ENCODE measurements at places on chromosomes 16 and 17.

DNA sequence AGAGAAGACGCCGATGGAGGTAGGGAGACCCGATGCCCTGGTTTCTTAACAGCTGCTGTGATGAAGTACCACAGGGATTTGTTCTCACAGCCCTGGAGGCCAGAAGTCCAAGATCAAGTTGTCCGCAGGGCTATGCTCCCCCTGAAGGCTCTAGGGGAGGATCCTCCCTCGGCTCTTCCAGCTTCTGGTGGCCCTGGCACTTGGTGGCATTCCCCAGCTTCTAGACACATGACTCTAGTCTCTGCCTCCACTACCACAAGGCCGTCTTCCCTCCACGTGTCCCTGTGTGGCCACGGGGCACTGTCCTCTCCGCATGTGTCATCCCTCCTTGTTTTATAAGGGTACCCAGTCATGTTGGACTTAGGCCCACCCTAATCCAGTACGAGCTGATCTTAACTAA, 375.2 kb downstream of the SLC39A11 start:
- DNase-seq, result no peak

DNA sequence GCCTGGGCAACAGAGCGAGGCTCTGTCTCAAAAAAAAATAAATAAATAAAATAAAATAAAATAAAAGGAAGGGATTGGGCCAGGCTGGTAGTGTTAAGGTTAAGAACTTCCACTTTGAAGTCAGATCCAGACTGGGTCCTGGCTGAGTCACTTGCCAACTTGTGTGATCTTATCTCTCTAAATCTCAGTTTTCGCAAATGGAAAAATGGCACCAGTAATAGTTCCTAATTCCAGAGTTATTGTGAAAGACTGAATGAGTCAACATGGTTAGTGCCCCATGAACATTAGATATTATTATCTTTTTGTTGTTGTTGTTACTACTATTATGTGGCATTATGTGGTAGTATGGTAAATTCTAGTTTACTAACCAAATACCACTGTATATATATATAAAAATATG, 188.0 kb upstream of the AXIN2 start:
- DNase-seq, result no peak

DNA sequence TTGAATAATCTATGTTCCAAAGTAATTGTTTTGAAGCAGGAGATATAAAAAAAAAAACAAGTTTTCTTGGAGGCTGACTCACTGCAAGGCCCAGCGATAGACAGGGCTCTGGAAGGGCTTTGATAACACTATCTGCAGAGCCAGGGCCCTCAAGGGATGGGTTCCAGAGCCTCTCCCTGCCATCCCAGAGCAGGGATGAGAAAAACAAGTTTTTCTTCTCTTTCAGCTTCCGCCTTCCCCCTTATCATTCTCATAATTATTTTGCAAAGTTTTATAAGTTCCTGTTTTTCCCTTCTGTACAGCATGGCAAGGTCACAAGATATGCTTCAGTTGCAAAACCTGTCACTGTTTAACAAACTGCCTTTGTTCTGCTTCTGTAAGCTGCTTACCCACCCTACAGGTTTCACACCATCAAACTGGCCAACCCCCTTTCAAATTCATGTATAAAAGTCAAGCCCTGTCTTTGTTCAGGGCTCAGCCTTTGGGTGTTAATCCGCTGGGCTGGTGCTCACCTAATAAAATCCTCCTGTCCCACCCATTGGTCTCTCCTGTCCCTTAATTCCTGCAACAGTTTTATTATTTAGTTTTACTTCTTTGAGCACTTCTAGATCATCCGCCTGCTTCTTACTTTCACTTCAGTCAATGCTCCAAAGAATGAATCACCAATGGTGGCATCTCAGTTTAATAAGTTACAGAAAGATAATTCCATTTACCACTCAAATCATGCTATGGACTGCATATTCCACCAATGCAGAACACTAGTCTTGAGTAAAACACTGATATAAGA, 5.6 kb upstream of the THUMPD1 start:
- peak; percentile 90 for DNase-seq

GRCh38 chr17:41258406-41258805, 3.2 kb downstream of the KRTAP9-9 start:
- no peak for DNase-seq

- no peak for DNase-seq
These were observed 7.8 kb downstream of the LGALS3BP start for GRCh38 chr17:78971756-78972506.

DNA sequence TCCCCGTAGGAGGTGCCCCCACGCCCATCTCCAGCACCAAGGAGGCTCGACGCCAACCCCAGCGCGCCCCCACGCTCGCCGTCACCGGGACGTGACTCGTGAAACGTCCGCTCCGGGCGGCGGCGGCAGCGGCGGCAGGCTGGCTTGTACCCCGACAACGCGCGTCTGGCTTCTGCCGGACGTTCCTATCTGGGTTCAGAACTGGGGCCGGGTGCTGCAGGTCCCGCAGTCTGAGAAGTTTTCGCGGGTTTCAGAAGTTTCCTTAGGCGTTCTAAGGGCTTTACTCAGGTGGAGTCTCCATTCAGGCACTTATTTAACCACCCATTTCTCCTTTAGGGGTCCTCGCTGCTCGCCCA, 672 bp upstream of the ALKBH5 start:
- DNase-seq, result no peak

- DNase-seq, result no peak
These were observed 10.7 kb downstream of the PROCA1 start for GRCh38 chr17:28700830-28701492.

- DNase-seq, result no peak
These were observed 7.2 kb upstream of the RAB37 start for GRCh38 chr17:74729866-74730265.

- DNase-seq, result no peak
These were observed 357.6 kb downstream of the UTP18 start for GRCh38 chr17:51617986-51618385.

GRCh38 chr17:34980681-34981537, 597 bp downstream of the LIG3 start:
- peak; percentile 85 for DNase-seq

DNA sequence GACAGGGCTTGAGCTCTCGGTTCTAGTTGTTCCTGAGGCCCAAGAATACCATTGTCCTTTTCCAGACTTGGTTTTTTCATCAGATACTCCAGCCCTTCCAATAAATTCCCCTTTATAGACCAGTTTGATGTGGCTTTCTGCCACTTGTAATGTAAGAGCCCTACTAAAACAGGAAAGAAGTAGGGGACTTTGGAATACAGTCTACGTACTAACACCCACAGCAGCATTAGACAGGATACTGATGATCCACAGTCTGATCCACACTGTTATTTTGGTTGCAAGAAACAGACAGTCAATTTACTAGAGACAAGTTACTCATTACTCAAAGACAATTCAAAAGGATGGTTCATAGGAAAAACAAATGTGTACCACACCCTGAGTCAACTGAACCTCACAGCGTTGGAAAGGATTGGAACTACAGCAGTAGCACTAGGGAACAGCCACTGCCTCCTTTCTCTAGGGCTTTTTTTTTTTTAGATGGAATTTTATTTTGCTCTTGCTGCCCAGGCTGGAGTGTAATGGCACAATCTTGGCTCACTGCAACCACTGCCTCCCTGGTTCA, 45.9 kb upstream of the MED13 start:
- no peak for DNase-seq

DNA sequence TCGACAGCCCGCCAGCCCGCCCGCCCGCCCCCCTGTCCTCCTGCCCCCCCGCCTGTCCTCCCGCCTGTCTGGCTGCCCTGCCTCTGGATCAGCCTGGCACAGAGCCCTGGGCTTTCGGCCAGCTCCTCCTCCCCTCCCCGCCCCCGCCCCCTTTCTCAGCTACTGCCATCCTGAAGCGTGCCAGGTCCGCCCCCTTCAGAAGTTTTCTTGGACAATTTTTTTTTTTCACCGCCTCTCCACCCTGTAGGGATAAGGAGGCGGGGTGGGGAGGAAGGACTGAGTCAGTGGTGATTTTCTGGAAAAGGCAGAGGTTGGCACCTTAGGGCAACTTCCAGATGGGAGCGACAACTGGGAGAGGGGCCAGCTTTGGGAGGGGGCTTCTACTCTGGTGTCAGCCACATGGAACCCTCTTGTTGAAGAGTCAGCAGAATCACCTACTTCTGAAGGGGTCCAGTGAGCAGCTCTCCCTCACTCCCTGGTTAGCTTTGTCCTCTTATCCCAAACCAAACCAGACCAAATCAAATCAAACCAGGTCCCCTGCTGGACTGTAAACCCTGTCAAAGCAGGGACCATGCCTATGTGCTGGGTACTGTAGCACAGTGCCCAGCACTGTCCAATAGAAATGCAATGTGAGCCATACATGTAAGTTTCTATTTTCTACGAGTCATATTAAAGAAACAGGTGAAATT, 19.7 kb downstream of the IGF2BP1 start:
- no peak for DNase-seq

GRCh38 chr16:1127971-1128715, 24.8 kb upstream of the CACNA1H start:
- no peak for DNase-seq

GRCh38 chr16:53121661-53122060, 66.9 kb downstream of the CHD9 start:
- DNase-seq, result no peak

DNA sequence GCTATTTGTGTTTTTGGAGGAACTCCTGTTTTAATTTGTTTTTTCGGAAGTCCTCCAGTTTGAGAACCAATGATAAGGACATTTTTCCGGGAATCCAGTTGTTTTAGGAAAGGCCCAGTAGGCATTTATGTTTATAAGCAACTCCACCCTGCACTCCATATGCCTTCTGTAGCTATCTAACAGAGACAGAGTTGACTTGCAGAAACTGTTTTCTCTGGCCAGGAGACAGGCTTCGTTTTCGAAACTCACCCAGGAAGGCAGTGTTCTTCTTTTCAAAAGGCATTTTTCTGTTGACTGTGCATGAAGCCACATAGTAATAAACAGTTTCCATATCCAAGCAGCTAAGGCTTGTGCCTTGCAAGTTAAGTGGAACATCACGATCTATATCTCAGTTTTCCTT, 587.1 kb downstream of the WWOX start:
- DNase-seq, result no peak

- peak; percentile 47 for DNase-seq
These were observed 47.6 kb downstream of the IL21R start for GRCh38 chr16:27449434-27450195.

DNA sequence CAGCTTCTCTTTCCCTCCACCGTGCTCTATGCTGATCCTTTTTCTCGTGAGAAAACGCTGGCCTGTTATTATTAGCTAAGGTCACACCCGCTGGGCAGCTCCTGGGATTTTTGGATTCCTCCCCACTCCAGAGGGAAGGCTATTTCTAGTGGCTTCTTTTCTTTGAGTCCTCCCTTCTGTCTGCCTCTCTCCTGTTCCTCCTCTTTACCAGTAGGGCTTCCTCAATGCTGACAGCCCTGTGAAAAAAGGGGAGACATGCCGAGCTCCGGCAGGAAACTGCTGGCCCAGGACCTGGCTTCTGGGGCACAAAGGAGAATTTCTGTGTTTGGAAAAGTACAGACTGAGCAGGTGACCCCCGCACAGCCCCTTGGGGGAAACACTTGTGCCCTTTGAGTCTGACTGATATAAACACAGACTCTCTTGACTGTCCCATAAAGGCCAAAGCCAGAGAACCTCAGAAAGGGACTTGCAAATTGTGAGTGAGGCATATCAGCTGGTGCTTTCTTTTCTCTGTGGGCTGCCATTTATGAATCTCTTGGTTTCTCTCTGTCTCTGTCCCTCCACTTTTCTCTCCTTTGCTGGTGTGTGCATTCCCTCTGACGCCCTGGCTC, 14.0 kb upstream of the RNF135 start:
- DNase-seq, result no peak
